Colonic mucosa (tissue), 4 donors: ENCODE measurements at places on chromosomes 4 and X. TPM values are rescaled to one million over a fixed set of nuclear protein-coding genes. Genes with fewer than 3 reads are reported as not detected.

The IGFBP7 gene
- 58.5 TPM for total RNA-seq

The FRMPD4 gene
- 0.02 TPM for total RNA-seq

The CYLC1 gene
- total RNA-seq: not detected

The CRMP1 gene
- total RNA-seq: 0.49 TPM

The NAP1L3 gene
- total RNA-seq: 1.4 TPM

The STPG2 gene
- total RNA-seq: 0.19 TPM

The PRRG3 gene
- total RNA-seq: 0.05 TPM

The GRSF1 gene
- total RNA-seq: 91.0 TPM

The OCRL gene
- total RNA-seq: 32.8 TPM

The MAGEA10 gene
- not detected for total RNA-seq

DNA sequence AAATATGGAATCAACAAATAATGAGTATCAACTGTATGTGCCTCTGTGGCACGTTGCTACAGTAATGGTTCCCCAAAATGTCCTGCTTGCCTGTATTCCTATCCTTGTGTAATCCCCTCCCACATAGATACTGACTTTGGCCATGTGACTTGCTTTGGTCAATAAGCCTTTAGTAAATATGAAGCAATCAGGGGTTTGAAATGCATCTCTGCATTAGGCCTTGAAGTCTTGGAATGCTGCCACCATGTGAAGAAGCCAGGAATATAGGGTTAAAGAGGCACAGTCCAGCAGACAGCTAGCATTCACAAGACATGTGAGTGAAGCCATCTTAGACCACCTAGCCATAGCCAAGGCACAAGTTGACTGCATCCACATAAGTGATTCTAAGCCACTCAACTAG lies 190.9 kb downstream of the GABRB1 start:
- H3K4me3 ChIP-seq: no peak overlapping the region
- H3K36me3 ChIP-seq: no peaks in the 10 kb centered on the region
- H3K27me3 ChIP-seq: no peaks in the 10 kb centered on the region

DNA sequence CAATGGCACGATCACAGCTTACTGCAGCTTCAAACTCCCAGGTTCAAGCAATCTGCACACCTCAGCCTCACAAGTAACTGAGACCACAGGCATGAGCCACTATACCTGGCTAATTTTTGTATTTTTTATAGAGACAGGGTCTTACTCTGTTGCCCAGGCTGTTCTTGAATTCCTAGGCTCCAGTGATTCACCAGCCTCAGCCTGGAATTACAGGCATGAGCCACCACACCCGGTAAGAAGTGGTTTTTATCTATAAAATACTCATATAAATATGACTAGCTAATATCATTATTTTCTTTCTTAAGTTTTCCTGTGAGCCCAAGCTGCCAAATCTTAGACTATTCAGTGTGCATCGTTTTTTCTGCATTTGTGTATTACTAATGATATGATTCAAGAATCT lies 4.4 kb downstream of the SCFD2 start:
- no peaks in the 10 kb centered on the region for H3K27me3 ChIP-seq
- H3K36me3 ChIP-seq: no peaks in the 10 kb centered on the region
- no peak overlapping the region for H3K27ac ChIP-seq

DNA sequence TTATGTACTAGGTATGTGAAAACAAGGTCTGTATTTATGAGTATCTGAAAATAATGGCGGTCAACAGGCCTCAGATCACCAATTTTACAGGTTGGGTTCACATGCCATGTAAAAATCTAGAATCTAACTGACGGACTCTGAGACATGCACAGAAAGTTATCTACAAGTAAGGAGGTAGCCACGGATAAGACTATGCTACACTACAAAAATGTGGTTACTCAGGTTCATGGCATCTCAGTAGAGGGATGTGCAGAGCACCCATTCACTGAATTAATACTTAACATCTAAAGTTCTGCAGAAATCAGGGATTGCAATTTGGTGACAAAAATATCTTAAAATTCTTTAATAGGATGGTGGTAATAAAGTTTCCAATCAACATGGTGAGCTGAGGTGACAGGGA lies 155.9 kb downstream of the APBB2 start:
- no peaks in the 10 kb centered on the region for H3K36me3 ChIP-seq
- H3K4me3 ChIP-seq: no peak overlapping the region
- no peaks in the 10 kb centered on the region for H3K27me3 ChIP-seq
- no peak overlapping the region for H3K27ac ChIP-seq
- H3K4me1 ChIP-seq: no peaks in the 10 kb centered on the region
- DNase-seq: no peak

DNA sequence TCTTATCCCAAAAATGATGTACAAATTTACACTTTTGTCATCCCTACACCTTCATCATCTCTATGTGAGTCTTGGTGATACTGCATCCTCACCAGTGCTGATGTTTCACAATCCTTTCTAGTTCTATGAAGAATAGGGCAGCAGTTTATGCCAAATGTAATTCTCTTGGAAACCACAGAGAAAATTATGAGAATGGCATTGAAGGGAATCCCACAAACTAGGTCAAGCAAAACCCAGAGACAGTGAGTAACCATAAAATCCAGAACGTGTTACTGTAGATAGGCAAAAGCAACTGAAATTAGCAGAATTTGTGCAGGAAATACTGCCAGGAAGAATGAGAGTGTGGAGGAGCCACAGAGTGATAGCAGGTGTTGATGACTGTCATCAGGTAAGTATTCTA lies 24.5 kb downstream of the IL15 start:
- H3K36me3 ChIP-seq: no peaks in the 10 kb centered on the region
- H3K4me3 ChIP-seq: no peak overlapping the region
- no peak for DNase-seq
- H3K4me1 ChIP-seq: no peaks in the 10 kb centered on the region
- no peaks in the 10 kb centered on the region for H3K27me3 ChIP-seq
- no peak overlapping the region for H3K27ac ChIP-seq

GRCh38 chr4:137608085-137608484 lies 75.8 kb upstream of the PCDH18 start:
- no peak for DNase-seq
- no peaks in the 10 kb centered on the region for H3K27me3 ChIP-seq
- H3K36me3 ChIP-seq: no peaks in the 10 kb centered on the region
- no peaks in the 10 kb centered on the region for H3K4me1 ChIP-seq
- no peak overlapping the region for H3K27ac ChIP-seq

DNA sequence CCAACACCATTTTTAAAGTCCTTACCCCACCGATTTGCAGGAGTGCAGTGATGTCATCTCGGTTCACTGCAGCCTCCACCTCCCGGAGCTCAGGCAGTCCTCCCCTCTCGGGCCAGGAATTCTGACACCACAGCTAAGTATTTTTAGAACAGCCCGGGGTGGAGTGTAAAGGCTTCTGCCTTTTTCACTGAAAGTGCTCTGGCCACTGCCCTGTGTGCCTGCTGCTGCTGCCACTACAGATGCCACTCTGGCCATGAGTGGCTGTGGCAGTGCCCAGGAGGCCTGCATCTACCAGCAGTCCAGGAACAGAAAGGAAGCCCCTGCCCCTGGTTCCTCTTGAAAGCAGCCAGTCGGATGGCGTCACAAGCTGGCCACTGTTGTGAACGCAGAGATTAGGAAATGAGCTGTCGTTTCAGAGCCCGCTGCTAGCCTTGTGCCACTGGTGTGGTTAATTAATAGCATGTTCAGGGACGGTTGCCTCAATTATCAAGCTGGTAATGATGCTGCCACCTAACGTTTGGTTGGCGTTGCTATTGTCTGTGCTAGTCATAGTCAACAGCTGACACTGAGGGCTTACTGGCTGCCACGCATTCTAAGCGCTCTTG lies 23.6 kb upstream of the TBC1D14 start:
- H3K27ac ChIP-seq: no peak overlapping the region
- H3K4me3 ChIP-seq: no peak overlapping the region
- no peaks in the 10 kb centered on the region for H3K27me3 ChIP-seq
- peaks cover 7% of the 10 kb centered on the region for H3K36me3 ChIP-seq
- DNase-seq: peak; percentile 37
- no peaks in the 10 kb centered on the region for H3K4me1 ChIP-seq

DNA sequence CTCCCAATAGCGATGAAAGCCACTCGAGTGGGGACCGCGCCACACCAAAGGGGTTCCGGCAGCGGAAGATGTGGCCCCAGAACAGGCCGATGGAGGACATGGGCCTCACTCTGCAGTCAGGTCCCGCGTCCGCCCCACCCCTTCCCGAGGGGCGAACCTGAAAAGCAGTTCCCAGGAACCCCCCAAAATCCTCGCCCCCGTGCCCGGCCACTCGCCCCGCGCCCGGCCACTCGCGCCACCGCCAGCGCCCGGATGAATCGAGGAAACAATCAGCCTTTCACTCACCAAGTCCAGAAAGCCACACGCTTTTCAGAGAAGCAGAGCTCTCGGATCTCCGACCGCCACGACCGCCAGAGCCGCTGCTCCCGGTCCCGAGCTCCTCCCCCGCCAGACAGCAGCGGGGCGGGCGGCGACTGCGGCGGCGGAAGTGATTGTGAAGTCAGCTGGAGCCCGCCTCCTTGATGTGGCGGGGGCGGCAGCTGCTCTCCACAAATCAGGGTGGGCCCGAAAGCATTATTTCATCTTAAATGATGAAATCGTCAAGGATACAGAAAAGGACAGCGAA lies at the start of gene PJA1:
TSS of gene PJA1 (minus strand) at position 367 of the 565 bp plus-strand sequence. CDS start 2,380 bp downstream, outside the sequence.
- H3K4me1 ChIP-seq: no peaks in the 10 kb centered on the region
- DNase-seq: peak; percentile 65
- peak within 1 kb of the TSS; percentile 49 for H3K4me3 ChIP-seq
- no peaks in the 10 kb centered on the region for H3K36me3 ChIP-seq
- peak within 1 kb of the TSS; percentile 34 for H3K27ac ChIP-seq
- H3K27me3 ChIP-seq: peaks cover 3% of the 10 kb centered on the region

GRCh38 chrX:154804261-154804956 lies 876 bp downstream of the MPP1 start:
- DNase-seq: no peak
- peaks cover 4% of the 10 kb centered on the region for H3K4me1 ChIP-seq
- peak overlapping the region; percentile 61 for H3K4me3 ChIP-seq
- no peaks in the 10 kb centered on the region for H3K36me3 ChIP-seq

GRCh38 chr4:90792696-90793095 lies 665.5 kb downstream of the CCSER1 start:
- no peaks in the 10 kb centered on the region for H3K27me3 ChIP-seq
- H3K27ac ChIP-seq: no peak overlapping the region
- no peak overlapping the region for H3K4me3 ChIP-seq

GRCh38 chr4:48997962-48998361 lies 11.9 kb downstream of the CWH43 start:
- DNase-seq: no peak
- H3K27ac ChIP-seq: no peak overlapping the region

- H3K36me3 ChIP-seq: no peaks in the 10 kb centered on the region
- H3K4me1 ChIP-seq: no peaks in the 10 kb centered on the region
- peak overlapping the region; percentile 48 for H3K27ac ChIP-seq
- peak overlapping the region; percentile 44 for H3K4me3 ChIP-seq
- DNase-seq: peak; percentile 63
- no peaks in the 10 kb centered on the region for H3K27me3 ChIP-seq
These were observed 32.9 kb downstream of the HTT-AS start for GRCh38 chr4:3041192-3042142.

GRCh38 chrX:317424-318067 lies 1.1 kb downstream of the GTPBP6 start:
- peaks cover 5% of the 10 kb centered on the region for H3K36me3 ChIP-seq
- no peaks in the 10 kb centered on the region for H3K27me3 ChIP-seq
- no peak for DNase-seq
- H3K4me3 ChIP-seq: peak overlapping the region; percentile 60
- H3K27ac ChIP-seq: peak overlapping the region; percentile 88

DNA sequence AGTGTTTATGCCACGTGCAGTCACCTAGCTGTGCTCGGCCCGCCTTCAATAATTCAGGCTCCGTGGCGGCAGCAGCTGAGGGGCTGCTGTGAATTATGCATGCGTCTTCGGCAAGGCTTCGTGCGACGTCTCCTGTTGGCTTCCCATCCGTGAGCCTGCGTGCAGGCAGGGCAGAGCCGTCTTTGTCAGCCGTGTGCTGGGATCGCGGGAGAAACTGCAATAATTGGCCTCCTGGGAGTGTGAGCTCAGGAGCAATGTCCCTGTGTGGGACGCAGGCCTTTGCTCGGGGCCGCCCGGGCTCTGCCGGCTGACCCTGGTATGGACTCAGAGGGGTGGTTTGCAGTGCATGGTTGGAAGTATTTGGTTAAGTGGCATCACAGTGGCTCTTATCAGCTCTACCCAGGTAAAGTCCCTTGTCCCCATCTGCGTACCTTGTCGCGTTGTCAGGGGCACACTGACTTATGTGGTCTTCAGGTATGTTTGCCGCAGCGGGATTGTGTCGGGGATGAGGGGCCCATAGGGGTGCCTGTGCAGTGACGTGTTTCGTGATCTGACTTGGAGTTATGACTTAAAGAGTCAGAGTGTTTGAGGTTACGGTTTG lies 34.5 kb upstream of the HGFAC start:
- no peaks in the 10 kb centered on the region for H3K4me1 ChIP-seq
- no peak for DNase-seq
- no peaks in the 10 kb centered on the region for H3K27me3 ChIP-seq
- H3K36me3 ChIP-seq: no peaks in the 10 kb centered on the region
